Left cardiac atrium (tissue), 4 donors: ENCODE measurements at places on chromosomes 6 and 20.

DNA sequence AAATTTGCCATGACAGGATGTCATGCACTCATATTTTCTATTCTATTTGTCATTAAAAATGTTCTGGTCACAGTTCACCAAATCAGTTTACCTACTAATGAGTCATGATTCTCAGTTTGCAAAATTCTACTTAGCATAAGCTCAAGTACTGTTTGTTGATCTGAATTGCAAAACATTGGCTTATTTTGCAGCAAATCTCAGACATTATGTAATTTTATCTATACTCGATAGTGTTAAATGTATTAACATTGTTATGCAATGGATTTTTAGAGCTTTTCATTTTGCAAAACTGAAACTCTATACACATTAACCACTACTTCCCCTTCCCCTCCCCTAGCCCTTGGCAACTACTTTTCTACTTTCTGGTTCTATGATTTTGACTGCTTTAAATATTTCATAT, 213.8 kb upstream of the ZFP64 start:
- no peak for DNase-seq

GRCh38 chr20:45019762-45020123, 53.4 kb downstream of the STK4 start:
- DNase-seq: no peak

GRCh38 chr6:81981812-81982211, 229.3 kb upstream of the TENT5A start:
- no peak for DNase-seq

DNA sequence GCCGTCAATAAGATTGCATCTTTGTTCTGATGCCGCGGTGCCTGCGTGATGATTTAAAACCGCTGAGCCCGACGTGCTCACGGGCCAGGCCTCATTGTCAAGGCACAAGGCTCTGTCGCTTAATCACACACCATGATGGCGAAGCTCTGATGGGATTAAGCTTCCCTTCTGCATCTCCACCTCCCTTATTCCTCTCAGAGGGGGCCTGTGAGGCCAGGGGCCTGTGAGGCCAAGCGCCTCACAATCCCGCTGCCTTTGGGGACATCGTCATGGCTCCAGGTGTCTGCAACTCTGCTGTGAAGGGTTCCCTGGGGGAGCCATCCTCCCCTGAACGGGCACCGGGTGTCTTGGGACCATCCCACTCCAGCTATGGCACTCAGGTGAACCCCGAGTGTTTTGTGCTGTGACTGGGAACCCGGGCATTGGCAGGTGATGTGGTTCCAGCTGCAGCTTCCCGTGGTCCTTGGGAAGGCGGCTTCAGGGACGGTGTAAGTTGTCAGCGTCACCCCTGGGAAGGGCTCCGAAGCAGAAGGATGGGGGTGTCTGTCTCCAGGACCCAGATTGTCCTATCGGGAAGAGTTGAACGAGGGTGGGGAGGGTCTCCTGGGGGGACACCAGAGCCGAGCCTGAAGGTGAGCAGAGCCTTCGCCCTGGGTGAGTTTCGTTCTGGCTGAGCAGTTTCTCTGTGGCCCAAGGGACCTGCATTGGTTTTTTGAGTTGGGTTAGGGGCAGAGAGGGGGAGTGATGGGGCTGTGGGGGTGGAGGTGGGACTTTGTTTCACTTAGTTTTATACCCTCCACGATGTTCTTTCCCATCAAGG, 18.0 kb upstream of the BHLHE23 start:
- DNase-seq: peak; percentile 8
